Thyroid gland (tissue), 4 donors: ENCODE measurements at places on chromosomes 6 and 20. TPM values are rescaled to one million over a fixed set of nuclear protein-coding genes. Genes with fewer than 3 reads are reported as not detected.

Gene NRN1
- total RNA-seq = 7.8 TPM

Gene FAM184A
- 19.5 TPM for total RNA-seq

Gene MUC22
- not detected for total RNA-seq

Gene DNAH8
- 0.13 TPM for total RNA-seq

Gene ZC2HC1B
- not detected for total RNA-seq

Gene REM1
- 0.54 TPM for total RNA-seq

Gene OPRM1
- not detected for total RNA-seq

Gene TMEM217
- not detected for total RNA-seq

Gene NTSR1
- total RNA-seq = not detected

Gene DPPA5
- not detected for total RNA-seq

Gene FAM209B
- 0.56 TPM for total RNA-seq

Gene SLC35B3
- total RNA-seq = 34.6 TPM

Gene SLC22A2
- not detected for total RNA-seq

Gene EYA2
- total RNA-seq = 20.1 TPM

Gene DNAAF9
- total RNA-seq = 29.8 TPM

Gene CD93
- 53.8 TPM for total RNA-seq

Gene TINAG
- total RNA-seq = not detected

Gene KCNK16
- not detected for total RNA-seq

Gene LIN28B
- total RNA-seq = not detected

Gene AAR2
- 25.5 TPM for total RNA-seq

Gene TUBB1
- total RNA-seq = 0.46 TPM

Gene SLC22A7
- not detected for total RNA-seq

Gene PROCR
- total RNA-seq = 25.1 TPM

Gene VSTM2L
- total RNA-seq = 1.7 TPM

Gene CYP24A1
- total RNA-seq = 6.6 TPM

Gene ABHD16B
- not detected for total RNA-seq

Gene HLA-DQB1
- total RNA-seq = 8.6 TPM

Gene PAK5
- 0.33 TPM for total RNA-seq

Gene ID4
- 545 TPM for total RNA-seq

Gene NKAPL
- total RNA-seq = 0.68 TPM
